ENCODE measurements at places on chromosomes 6 and 20.
A peak's percentile ranks its signal among the peaks of the same experiment; 100 is the strongest.

GRCh38 chr20:47466213-47466612 lies 35.5 kb upstream of the NCOA3 start:
- DNase-seq = no peak

DNA sequence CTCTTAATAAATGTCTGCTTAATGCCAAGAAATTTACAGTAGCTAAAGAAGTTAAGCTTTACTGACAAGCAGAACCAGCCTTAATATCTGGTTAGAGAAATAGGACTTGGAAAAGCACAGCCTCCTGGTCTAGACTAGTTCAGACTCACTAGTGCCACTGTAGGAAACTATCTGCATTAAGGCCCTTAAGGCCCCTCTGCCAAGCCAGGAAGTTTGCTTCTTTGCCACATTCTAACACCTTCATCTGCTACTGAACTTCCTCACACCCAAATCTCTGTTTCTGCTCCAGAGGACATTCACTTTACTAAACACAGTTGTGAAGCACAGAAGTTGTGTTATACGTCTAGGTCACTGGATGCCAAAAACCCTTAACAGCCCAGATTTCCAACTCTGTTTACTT lies 302.8 kb downstream of the BTBD9 start:
- DNase-seq = no peak

DNA sequence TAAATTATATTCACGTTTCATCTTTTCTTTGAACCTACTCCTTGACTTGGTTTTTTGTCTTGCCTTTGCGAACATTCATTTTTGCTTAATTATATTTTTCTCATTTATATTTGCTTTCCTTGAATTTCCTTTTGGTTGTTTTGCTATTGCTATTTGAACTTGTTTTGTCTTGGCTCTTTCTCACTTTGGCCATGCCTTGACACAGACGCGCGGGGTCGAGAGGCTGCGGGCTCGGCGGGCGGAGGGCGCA lies 7.1 kb upstream of the TMEM14A start:
- no peak for DNase-seq

GRCh38 chr20:60065741-60066437 lies 107.7 kb downstream of the CDH26 start:
- DNase-seq = no peak

- peak; percentile 88 for DNase-seq
Measured at GRCh38 chr20:10848810-10849370, 175.1 kb upstream of the JAG1 start.

DNA sequence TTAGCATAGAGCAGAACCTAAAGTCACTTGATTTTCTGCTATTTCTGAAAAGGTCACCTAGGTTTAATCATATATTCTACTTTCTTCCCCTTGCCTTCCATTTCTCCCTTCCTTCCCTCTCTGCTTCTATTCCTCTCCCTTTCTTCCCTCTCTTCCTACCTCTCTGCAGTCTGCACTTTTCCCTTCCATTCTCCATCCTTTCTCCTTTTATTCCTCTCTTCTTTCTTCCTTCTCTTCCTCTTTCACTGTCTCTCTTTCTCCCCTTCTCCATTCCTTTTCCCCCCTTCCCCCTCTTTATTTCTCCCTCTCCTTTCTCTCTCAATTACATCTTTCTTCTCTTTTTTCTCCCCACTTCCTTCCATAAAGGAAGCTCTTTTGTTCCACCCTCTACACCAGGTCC lies 1049.8 kb upstream of the FLRT3 start:
- DNase-seq = no peak

GRCh38 chr20:61510778-61511330 lies 258.8 kb downstream of the CDH4 start:
- DNase-seq = no peak

GRCh38 chr6:21053612-21054011 lies 519.4 kb downstream of the CDKAL1 start:
- no peak for DNase-seq

DNA sequence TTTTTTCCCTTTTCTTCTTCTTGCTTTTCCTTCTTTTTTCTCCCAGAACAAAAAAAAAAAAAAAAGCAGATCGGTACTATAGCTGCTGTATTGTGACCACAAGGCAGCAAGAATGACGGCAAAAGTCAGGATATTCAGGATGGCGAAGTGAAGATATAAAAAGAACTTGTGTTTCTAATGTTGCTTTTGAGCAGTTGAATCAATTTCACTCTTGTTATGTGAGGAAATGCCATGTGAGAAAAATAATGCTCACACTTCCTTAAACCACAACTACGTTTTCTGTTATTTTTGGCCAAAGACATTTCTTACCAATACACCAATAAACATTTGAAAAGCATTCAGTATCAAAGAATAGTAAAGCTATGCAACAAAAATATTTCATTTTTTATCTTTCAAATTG lies 510.5 kb downstream of the HACE1 start:
- DNase-seq = no peak

GRCh38 chr6:108904741-108905140 lies 56.5 kb downstream of the ARMC2 start:
- DNase-seq = no peak

DNA sequence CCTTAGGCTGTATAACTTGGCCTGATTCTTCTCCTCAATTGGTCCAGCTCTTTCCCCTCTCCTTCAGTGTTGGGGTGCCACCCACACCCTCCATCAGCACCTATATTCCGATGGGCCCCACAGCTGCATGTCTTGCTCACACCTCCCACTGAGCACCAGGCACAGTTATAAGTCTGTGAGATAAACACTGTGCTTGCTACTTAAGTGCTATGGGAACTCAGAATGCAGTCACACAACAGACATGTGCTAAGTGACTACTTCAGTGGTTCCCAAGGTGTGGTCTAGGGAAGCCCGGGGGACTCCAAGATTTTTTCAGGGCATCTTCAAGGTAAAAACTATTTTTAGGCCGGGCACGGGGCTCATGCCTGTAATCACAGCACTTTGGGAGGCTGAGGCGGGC lies 7.3 kb downstream of the ZC3H12D start:
- DNase-seq = no peak
